Right renal pelvis (tissue), 4 donors: ENCODE measurements at places on chromosomes 16 and 17. TPM values are rescaled to one million over a fixed set of nuclear protein-coding genes. Genes with fewer than 3 reads are reported as not detected.

The CDRT15L2 gene
- polyA plus RNA-seq: not detected

The MARVELD3 gene
- 15.8 TPM for polyA plus RNA-seq

The KIF18B gene
- polyA plus RNA-seq: 10.5 TPM

- no peak for DNase-seq
Measured at GRCh38 chr16:531494-532125, 4.1 kb downstream of the CAPN15 start.

- no peak for DNase-seq
Measured at GRCh38 chr16:30482366-30482765, 9.8 kb downstream of the ITGAL start.

DNA sequence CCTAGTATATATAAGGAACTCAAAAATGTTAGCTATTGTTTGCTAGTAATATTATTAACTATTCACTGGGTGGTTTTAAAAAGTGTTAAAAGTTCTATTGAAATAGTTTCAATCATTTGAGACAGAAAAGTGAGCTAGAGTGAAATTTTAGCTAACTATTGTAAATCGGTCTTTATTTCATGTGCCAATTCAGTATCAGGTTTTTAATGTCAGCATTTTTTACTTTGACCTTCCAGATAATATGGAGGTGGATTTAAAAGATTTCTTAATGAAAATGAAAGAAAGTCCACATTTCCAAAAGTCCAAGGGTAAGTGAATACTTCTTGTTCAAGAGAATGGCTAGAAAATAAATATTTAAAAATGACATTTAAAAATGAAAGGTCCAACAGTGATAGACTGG, 90.9 kb downstream of the EFCAB13 start:
- DNase-seq: no peak

DNA sequence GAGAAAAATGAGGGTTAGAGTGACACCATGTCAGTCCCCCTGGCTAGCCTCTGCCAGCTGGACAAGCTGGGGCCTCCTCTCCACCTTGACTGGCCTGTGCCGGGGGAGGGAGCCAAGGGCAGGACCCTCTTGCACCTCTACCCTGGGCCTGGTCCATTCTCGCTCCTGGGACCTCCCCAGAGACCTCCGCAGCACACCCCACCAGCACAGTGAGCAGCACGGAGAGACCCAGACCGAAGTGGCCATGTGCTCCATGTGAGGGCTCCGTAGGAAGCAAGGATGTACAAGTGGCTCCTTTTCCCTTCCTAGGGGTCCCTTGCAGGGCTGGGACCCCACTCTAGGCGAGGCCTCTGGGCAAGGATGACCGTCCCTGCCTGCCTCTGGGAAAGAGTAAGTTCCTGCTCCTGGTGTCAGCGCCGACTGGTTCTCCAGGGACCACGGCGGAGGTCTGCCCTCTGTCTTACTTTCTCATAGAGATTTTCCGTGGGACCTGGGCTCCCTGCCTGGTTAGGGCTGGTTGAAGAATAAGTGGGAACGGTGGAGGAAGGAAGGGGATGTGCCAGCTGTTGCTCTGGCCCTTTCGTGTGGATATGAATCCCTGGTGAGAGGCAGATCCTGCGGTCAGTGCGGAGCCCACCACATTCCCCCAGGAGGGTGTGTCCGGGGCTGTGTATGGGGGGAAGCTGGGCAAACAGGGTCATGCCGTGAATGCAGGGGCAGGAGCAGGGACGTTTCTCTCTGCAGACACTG, 124.2 kb downstream of the METRNL start:
- DNase-seq: no peak

GRCh38 chr16:22653876-22654275, 143.2 kb downstream of the NPIPB5 start:
- DNase-seq: no peak

DNA sequence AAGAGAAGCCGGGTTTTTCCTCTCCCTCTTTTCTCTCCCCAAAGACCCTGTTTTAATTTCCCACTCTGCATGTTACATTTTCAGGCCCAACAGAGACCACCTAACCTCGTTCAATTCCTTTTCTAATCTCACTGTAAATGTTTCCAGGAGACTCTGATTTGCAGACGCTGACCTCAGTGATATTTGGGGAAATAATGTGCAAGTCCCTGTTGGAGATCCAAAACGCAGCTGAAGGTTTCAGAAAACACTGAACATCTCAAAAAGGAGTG, 386.6 kb downstream of the NPIPA8 start:
- no peak for DNase-seq

DNA sequence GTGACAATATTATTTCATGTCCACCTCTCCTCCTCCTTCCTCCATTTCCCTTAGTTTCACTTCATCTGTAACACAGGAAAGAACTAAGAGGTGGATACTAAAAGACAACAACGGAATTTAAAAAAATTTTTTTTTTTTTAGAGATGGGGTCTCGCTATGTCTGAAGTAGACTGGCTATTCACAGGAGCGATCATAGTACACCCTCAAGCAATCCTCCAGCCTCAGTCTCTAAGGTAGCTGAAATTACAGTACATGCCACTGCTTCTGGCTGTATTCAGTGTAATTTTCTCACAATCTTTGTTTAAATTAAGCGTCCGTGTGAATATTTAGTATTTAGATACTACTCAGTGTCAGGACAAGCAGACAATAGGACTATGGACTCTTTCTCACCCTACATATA, 35.6 kb downstream of the FBXL20 start:
- DNase-seq: no peak

DNA sequence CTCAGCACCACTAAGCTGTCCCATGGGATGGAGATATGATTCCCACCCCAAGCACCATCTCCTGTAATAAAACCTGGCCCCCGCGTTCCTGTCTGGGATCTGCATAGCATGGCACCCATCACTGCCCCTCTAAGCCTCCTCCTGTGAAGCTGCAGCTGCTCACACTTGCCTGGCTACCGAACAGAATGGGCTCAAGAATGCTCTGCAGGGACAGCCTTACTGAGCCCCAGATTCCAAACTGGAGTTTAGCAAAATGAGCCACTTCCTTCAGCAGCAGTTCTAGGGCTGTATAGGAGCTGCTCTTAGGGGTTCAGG, 256.1 kb downstream of the CPPED1 start:
- DNase-seq: no peak

GRCh38 chr16:77674888-77675287, 47.4 kb upstream of the NUDT7 start:
- DNase-seq: no peak

DNA sequence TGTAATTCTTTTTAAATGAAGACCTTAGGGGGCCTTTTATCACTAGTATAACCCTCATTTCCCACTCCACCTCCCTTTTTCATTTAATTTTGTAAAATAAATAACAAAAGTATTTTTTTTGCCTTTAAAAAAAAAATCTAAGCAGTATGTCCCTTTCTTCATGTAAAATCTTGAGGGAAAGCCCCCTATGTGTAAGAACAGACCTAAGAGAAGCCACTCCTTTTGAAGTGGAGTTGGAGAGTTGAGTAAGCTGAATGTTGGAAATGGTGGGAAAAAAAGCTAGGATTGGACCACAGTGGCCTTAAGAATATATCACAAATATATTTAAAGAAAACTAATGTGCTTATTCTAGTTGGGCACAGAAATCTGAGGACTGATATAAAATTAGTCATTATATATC, 44.5 kb upstream of the INTS2 start:
- no peak for DNase-seq

- DNase-seq: no peak
Measured at GRCh38 chr16:55700961-55701360, 45.2 kb downstream of the SLC6A2 start.

DNA sequence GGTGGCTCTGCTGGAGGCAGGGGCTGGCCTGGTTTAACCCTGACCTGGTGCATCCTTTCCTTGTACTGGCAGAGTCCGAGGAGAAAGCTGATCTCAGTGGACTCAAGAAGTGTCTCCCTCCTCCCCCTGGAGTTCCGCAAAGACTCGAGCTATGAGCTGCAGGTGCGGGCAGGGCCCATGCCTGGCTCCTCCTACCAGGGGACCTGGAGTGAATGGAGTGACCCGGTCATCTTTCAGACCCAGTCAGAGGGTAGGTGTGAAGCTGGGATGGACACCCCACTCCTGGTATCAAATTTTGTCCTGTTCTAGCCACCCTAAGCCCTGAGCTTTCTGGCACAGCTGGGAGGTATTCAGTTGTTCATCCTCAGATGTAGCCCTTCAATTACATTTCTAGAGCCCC, 42.5 kb downstream of the IL21R start:
- DNase-seq: no peak
